ENCODE measurements at places on chromosomes 1 and 21. TPM values are rescaled to one million over a fixed set of nuclear protein-coding genes. Genes with fewer than 3 reads are reported as not detected.

- H3K36me3 ChIP-seq: no peaks in the 10 kb centered on the region
- no peak overlapping the region for H3K27ac ChIP-seq
Observed at GRCh38 chr1:205416322-205416721, 5.5 kb downstream of the LEMD1 start.

The ANXA9 gene
- total RNA-seq: not detected

GRCh38 chr1:200733907-200734306, 4.8 kb upstream of the CAMSAP2 start:
- peaks cover 16% of the 10 kb centered on the region for H3K4me1 ChIP-seq

DNA sequence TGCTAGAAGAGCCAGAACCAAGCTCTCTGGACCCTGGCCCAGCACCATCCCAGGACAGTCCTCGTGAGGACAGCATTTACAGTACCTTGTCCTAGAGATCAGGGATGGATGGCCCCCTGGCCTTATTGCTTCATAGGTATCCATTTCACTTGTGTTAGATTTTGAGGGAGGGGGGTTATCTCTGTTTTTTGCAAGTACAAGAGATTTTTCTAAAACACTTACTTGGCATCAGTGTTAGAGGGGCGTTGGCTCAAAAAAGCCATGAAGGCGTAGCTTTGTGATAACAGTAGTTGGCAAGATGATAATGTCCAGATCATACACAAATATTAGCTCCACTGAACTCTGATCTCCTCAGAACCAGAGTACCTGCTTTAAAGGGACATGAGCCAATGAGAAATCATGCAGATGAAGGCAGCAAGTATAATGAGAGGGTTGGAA, 5.8 kb upstream of the ATP1B1 start:
- H3K4me1 ChIP-seq: no peaks in the 10 kb centered on the region
- DNase-seq: no peak
- H3K27ac ChIP-seq: no peak overlapping the region

GRCh38 chr1:47776667-47777131, 220.5 kb downstream of the TRABD2B start:
- no peaks in the 10 kb centered on the region for H3K27me3 ChIP-seq
- no peaks in the 10 kb centered on the region for H3K36me3 ChIP-seq
- DNase-seq: no peak

The BLZF1 gene
- 21.2 TPM for total RNA-seq

The COL8A2 gene
- total RNA-seq: 0.78 TPM

DNA sequence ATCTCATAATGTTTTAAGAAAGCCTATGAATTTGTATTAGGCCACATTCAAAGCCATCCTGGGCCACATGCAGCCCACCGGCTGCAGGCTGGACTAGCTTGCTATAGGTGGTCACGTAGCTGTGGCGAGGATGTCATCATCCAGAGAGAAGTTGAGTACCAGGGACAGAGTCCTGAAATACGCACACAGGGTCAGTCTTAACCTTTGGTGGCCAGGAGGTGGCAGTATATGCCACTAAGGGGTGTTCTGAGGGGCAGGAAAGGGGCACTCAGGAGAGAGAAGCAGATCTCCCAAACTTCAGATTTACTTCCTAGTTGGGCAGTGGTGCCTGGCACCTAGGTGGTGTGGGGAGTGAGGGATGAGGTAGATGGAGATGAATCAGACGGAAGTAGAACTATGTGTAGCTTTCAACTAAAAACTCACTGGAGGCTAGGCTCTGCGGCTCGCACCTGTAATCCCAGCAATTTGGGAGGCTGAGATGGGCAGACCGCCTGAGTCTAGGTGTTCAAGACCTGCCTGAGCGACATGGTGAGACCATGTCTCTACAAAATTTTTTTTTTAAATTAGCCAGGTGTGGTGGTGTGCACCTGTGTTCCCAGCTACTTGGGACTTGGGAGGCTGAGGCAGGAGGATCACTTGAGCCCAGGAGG, 16.3 kb upstream of the CDK18 start:
- no peaks in the 10 kb centered on the region for H3K36me3 ChIP-seq
- no peak overlapping the region for H3K4me3 ChIP-seq
- no peak overlapping the region for H3K27ac ChIP-seq

The PLA2G2A gene
- total RNA-seq: not detected

- DNase-seq: peak; percentile 27
- no peaks in the 10 kb centered on the region for H3K27me3 ChIP-seq
- H3K27ac ChIP-seq: peak overlapping the region; percentile 98
- no peak overlapping the region for H3K4me3 ChIP-seq
Observed at GRCh38 chr1:192171123-192171522, 12.9 kb downstream of the RGS18 start.

DNA sequence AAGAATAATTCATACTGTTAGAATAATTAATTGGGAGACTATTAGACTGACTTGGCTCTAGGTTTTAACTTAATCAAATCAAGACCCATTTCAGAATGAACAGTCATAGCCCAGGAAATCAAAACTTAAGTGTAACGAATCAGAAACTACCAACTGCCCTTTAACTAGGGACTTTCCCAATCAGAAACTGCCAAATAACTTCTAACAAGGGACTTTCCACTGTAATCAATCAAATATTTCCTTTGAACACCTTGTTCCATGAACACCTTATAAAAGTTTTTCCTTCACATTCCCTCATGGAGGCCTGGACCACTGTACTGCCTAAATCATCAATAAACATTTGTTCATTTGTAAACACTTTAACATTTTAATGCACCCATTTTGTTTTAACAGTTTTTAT, 1054.7 kb upstream of the TMPRSS15 start:
- no peak overlapping the region for H3K27ac ChIP-seq
- H3K27me3 ChIP-seq: no peaks in the 10 kb centered on the region
- H3K4me1 ChIP-seq: no peaks in the 10 kb centered on the region
- no peak overlapping the region for H3K4me3 ChIP-seq
- DNase-seq: no peak

The HES5 gene
- total RNA-seq: not detected

DNA sequence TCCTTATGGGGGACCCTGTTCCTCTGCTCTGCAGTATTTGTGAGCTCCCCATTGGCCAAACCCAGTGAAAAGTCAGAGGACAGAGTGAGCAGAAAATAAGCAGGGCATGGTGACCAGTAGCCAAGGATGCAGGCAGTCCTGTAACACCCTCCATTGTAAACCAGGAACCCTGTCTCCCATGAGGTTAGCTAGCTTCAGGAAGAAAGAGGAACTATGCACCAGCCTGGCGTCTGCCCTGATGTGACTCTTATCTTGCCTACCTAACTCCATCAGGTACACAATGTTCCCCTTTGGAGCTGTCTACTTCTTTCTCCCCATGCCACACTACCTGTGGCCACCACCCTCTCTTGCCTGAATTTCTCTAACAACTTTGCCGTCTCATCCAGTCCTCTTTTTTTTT, 119.2 kb downstream of the LRIG2 start:
- H3K27ac ChIP-seq: no peak overlapping the region

The RHD gene
- not detected for total RNA-seq

DNA sequence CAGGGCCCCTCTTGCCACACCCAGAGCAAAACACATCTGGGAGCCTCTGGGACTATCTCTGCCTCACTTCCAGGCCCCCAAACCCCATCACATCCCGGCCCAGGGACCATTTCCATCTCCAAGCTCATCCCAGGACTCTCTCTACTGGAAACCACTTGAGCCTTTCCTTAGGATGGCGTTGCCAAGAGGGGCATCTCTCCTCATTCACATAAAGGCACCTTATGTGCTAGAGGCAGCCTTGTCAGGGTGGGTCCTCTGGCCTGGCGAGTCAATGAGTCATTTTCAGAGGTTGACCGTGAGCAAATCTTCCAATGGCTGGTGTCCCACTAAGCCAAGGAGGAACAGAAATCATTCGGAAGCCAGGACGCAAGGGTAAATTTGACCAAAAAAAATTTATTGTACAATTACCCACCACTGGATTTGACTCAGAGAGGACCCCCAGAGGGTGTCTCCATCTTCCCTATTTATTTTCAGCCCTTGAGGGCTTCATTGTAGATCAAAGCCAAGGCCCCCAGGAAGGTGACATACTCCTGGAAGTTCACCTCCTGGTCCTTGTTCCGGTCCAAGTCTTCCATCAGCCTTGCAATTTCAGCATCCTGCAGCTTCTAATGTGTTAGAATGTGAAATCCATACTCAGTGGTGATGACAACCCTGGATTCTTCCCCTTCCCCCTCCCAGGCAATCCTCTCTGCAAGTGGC, 1.4 kb downstream of the S100A6 start:
- no peaks in the 10 kb centered on the region for H3K27me3 ChIP-seq
- H3K27ac ChIP-seq: peak overlapping the region; percentile 96
- H3K36me3 ChIP-seq: no peaks in the 10 kb centered on the region
- peak overlapping the region; percentile 34 for H3K4me3 ChIP-seq

GRCh38 chr21:26123012-26123411, 47.6 kb downstream of the APP start:
- H3K36me3 ChIP-seq: no peaks in the 10 kb centered on the region
- H3K4me1 ChIP-seq: peaks cover 47% of the 10 kb centered on the region
- H3K4me3 ChIP-seq: no peak overlapping the region
- no peak for DNase-seq
- no peak overlapping the region for H3K27ac ChIP-seq

DNA sequence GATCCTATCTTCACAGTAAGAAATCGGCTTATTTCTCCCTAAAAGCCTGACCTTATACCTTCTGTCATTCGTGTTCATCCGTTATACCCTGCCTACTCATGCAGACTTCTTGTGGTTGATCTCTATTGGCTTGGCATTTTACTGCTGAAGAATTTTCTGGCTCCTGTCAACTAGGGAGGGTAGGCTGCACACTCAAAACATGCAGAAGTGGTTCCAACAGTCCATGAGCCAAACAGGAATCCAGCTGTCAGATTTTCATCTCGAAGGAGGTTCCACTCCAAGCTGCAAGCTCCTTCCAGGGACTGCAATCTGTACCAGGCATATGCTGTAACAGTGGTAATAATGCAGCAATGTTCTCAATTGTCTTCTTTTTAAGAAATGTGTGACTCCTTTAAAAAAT, 10.1 kb downstream of the DNAJC11 start:
- H3K27ac ChIP-seq: no peak overlapping the region
- H3K4me1 ChIP-seq: peaks cover 11% of the 10 kb centered on the region
- no peak for DNase-seq
- H3K27me3 ChIP-seq: no peaks in the 10 kb centered on the region

The TLR5 gene
- total RNA-seq: 0.16 TPM

The TRAF3IP3 gene
- not detected for total RNA-seq

The TMEM183A gene
- 59.4 TPM for total RNA-seq
